EL (cell line): ENCODE measurements at places on chromosomes 2 and 18.

GRCh38 chr2:10568736-10569432 is 120.8 kb upstream of the ODC1 start:
- peak; percentile 37 for DNase-seq

GRCh38 chr18:59005262-59005661 is 134.4 kb upstream of the SEC11C start:
- peak; percentile 84 for DNase-seq

DNA sequence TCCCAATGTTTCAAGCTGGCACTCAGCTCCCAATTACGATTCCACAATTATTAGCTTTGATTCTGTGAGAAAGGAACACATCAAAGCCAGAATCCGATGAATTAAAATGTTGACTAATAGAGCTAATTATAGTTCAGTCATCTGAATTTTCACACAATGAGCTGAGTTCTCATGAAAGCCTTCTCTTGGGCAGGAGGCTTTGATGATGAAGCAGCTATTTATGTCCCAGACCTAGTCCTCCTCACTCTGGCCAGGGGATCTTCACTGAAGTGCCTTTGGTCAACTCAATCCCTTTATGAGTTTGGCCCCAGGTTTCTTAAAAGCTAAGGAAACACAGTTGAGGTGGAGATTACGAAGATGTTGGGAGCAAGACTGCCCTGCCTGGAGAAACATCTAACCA is 74.7 kb upstream of the PPM1B start:
- no peak for DNase-seq

- peak; percentile 40 for DNase-seq
These were observed 10.8 kb downstream of the AGFG1 start for GRCh38 chr2:227482638-227483340.

DNA sequence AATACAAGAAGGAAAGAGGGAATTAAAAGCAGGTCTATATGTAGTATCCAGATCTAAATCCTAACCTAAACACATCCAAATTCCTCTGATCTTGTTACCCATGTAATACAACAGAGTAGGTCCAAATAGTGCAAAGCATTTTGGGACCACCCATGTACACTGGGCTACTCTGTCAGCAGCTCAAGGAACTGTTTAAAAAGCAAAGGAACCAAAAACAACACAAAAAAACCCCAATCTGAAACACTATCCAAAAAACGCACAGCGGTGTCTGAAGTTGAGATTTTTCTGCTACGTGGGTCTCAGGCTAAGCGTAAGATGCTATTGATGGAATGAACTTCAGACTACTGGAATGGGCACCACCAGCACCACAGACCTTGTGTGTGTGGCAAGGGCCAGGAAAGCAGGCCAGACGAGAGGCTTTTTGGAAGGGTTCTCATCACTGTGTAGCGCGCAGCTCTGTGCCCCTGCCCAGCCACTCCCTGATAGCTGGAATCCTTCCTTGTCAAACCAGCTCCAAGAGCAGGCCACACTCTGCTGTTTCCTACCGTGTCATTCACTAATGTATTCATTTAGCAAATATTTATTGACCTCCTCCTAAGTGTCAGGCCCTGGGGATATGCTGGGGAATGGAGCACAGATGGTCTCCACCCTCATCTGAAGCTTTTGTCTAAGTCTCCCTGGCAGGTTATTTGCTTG is 101.4 kb downstream of the COLEC12 start:
- peak; percentile 40 for DNase-seq

DNA sequence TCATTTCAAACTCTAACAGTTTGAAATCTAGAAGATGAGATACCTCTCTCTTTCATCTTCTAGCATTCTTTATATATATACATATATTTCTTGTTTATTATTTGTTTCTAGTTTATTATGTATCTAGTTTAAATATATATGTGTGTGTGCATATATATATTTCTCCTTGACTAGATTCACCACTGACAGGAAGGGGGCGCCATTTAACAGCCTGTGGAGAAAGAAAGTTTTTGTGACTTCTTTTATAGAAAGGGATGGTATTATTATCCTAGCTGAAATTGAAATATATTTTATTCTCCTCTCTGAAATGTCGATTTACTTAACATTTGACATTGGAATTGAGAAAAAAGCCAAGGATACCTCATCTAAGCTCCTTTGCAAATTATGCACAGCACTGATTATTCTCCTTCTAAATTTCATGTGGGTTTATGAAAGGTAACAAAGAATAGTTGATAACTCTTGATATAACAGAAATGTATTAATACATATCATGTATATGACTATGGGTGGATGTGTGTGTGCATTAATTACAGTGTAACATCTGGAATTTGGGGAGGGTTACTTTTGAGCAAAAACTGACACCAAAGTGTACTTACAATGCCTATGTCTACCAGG is 160.7 kb upstream of the NT5C1B start:
- DNase-seq: peak; percentile 59

DNA sequence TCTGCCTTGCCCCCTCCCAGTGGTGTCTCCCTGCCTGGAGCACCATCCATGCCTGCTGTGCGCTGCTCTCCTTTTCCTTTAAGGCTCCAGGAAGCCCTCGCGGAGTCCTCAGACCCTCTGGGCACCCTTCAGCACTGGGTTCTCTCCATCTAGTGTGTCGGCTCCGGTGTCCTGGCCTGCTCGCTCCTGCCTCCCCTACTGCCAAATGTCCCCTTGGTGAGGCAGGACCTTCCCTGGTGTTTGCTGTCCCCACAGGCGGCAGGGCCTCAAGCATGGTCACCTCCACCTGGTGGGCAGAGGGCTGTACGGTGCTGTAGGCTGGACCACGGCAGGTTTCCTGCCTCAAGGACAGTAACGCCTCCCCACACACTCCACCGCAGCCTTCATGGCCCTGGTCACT is 90.2 kb downstream of the DGKD start:
- no peak for DNase-seq

GRCh38 chr18:43620936-43621335 is 343.6 kb upstream of the SYT4 start:
- peak; percentile 29 for DNase-seq

- DNase-seq: no peak
These were observed 19.8 kb upstream of the GPR55 start for GRCh38 chr2:230944757-230945372.

- DNase-seq: no peak
These were observed 420.9 kb upstream of the KCNH7 start for GRCh38 chr2:163259489-163259888.

DNA sequence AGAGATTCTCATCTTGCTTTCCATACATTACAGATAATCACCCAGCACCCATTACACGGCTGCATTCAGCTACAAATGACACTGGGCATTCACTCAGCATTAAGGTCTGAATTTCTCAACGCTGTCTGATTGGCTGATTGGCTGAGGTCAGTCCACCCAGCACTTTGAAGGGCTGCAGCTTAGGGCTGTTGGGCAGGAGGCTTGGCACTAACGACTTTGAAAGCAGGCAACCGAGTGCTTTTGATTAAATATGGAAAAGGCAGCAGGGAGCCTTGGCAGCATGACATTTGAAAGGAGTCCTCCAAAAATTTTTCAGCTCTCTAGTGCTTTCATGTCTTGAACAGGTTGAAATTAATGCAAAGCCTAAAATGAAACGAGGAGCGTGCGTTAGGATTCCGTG is 253.0 kb downstream of the DCDC2C start:
- no peak for DNase-seq

- peak; percentile 91 for DNase-seq
These were observed 8.7 kb upstream of the TXNDC2 start for GRCh38 chr18:9876867-9877654.

DNA sequence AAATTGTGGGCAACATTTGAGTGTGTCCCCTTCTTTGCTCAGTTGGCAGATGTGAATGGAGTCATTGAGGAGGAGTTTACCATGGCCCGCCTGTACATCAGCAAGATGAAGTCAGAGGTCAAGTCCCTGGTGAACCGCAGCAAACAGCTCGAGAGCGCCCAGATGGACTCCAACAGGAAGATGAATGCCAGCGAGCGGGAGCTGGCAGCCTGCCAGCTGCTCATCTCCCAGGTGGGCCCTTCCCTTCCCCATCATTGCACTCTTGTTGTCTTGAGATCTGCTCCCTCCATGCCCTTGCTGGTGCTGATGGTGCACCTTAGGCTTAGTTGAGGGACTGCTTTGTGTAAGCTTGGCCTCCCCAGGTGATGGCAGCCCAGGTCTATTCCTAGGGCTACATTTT is 47.5 kb upstream of the LYPD6B start:
- DNase-seq: no peak

DNA sequence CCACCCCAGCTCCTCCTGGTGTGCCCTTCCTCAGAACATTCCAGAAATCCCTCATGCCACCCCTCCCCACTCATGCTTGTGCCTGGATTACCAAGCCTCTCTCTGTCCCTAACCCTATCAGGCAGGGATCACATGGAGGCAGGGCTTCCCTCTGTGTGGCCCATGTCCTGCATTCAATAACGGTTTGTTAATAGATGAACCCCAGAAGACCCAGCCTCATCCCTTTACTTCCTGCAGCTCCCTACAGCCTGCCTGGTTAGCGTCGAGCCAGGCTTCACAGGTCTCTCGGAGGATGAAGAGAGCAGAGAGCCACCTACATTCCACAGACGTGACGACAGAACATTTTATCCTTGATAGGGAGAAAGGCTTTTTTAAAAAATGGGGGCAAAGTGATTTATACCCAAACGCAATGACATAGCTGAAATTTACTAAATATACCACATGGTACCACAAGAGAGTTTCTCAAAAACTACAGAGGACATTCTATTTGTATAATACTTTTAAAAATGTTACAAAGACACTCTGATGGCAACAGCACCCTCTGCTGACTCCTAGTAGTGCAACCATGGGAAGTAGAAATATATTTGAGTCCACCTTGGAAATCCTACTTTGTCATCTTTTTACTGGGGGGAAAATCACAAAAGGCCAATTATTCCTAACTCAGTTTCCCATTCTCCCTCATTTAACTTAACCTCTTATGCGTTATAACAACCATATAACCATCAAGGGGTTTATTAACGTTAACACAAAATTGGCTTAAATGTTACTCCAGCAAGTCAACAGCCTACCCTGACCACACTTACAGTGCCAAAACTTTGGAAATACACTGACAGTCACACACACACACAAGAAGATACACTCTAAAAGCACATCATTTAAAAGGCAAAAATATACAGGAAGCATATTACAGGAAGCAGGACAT is 30.7 kb downstream of the FBXO15 start:
- DNase-seq: peak; percentile 31

DNA sequence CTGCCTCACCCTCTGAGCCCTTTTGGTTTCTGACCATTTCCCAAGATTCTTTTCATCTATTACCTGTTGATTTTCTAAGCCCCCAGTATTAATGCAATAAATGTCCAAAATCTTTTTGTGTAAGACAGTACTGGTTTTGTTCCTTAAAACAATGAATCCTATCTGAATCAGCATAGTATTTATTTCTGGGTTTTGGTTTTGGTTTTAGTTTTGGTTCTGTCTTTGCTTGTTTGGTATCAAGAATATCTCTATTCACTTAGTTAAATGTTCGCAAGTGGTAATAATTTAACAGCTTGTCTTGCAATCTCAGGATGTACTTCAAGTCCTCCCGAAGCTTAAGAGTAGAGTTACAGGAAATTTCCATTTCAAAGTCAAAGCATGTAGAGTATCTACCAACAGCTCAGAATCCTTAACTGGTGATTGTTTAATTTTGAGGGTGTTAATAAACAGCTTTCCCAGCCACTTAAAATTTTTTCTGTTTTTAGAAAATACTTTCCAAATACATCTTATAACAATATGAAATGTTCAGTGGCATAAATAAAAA is 67.7 kb upstream of the NEDD4L start:
- DNase-seq: no peak

- no peak for DNase-seq
These were observed 137.6 kb downstream of the FAM124B start for GRCh38 chr2:224264259-224264658.

- DNase-seq: no peak
These were observed 437.4 kb downstream of the PIK3C3 start for GRCh38 chr18:42392416-42392815.

- DNase-seq: no peak
These were observed 166.4 kb upstream of the RPRM start for GRCh38 chr2:153644955-153645354.

GRCh38 chr18:58247363-58247834 is 203.4 kb downstream of the NEDD4L start:
- DNase-seq: no peak

GRCh38 chr18:58402247-58402646 is 226.6 kb downstream of the ALPK2 start:
- DNase-seq: no peak

- no peak for DNase-seq
These were observed 18.1 kb downstream of the NCAPH start for GRCh38 chr2:96353606-96354101.

DNA sequence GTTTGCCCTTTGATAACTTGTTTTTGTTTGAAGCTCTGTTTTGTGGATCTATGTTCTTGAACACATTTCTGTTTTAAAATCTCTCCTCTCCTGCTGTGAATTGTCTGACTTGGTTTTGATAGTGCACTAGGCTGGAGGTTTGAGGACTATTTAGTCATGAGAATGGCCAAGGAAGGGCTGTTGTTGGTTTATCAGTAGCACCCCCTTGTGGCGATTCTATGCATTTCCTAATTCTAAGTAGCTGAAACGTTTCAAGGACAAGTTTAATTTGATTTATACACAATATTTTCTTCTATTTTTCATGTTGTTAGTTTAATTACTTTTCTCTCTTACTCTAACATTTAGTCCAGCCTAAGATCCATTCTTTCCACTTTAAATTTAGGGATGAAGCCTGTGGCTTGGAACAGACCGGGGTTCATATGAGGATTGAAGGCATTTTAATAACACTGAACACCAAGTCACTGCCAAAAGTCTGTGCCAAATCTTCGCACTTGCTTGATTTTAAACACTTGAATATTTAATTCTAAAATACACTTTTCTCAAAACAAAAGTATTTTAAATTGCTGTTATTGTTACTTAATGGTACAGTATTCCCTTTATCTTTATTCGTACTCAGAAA is 166.0 kb downstream of the SOCS6 start:
- DNase-seq: peak; percentile 69

DNA sequence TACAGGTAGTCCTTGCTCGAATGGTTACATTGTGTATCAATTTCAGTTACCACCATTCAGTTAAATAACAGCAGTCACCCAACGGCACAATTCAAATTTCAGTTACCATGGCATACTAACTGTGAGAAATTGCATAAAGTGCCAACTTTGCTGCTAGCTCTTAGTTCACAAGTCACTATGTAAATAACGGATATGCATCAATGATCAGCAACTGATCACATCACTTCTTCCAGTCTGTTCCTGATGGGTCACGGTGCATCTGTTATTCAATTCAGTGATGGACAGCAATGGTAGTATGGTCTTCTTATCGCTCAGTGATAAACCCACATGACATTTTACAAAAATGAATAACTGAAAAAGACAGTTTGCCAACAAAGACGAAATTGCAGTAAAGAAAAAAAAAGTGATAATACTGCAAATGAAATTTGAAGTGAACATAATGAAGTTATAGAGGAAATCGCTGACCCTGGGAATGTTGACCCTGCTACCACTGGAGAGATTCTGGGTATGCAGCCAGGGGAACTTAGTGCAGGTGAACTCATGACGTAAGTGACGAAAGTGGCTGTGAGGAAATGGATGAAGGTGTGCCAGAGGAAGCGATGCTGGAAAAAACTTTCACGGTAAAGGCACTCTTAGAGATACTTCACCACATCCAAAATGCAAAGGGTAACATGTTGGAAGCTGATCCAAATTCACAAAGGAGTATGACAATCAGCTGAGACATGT is 25.9 kb upstream of the RAPGEF4 start:
- DNase-seq: no peak
